ENCODE measurements at places on chromosomes 2 and 18.

GRCh38 chr18:30501594-30501993 is 540.9 kb downstream of the DSC3 start:
- no peak for DNase-seq

- no peak for DNase-seq
These were observed 39.1 kb upstream of the STK39 start for GRCh38 chr2:168286535-168286934.

DNA sequence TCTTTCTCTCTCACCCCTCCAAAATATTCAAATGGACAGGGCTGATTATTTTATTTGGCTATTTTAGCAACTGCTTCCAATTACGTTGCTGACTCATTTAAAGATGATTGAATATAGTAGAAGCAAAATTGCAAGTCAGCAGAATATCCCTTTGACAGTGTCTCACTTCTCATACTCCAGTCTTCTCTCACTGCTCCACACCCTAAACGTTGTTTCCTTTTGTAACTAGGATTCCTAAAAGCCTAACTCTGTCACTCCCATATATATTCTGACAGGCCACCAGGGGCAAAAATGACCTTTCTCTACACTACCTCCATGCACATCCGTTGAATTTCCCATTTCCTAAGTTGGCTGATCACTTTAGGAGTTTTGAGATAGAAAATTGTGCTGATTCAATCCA is 351.1 kb downstream of the RND3 start:
- DNase-seq = no peak

- DNase-seq = no peak
These were observed 174.3 kb downstream of the CCDC102B start for GRCh38 chr18:68972176-68972575.

DNA sequence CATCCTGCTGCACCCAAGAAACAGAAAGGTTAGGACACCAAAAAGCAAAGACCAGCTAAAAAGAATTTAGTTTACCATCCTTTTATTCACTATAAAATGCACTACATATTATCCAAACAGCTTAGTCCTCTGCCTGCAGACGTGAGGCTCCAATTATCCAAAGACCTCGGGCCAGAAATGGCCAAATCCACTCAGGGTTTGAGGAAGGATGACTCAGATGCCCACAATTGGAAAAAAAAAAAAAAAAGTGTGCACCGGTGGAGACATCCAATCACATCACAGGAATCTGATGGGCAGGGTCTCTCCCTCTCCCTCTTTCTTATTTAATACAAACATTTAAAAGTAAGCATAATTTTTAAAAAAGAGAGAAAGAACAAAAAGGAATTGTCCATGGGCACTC is 65.7 kb downstream of the TRABD2A start:
- no peak for DNase-seq

DNA sequence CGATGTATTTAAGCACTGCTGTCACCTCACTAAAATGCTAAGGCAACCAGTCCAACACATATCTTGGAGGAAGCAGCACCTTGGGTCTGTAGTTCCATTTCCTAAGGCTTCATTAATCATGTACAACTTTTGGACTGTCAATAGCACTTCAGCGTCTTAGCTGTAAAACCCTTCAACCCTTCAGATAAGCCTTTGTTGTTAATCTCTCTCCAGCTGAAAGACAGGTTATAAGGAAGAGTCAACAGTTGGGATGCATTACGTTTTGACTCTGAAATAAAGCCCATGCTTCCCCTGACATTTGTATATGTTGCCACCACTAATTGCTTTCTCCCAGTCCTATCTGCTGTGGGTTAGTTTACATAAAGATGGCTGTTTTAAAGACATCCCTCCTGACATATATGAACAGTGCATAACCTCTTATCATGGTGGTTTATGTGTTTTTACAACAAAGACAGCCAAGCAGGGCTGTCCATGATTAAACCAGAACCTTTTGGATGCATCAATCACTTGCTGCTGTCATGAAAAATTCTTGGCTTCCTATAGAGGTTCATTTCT is 81.5 kb downstream of the EPHA4 start:
- DNase-seq = no peak

- DNase-seq = no peak
These were observed 145.5 kb downstream of the CYP26B1 start for GRCh38 chr2:72001937-72002690.

- peak; percentile 28 for DNase-seq
These were observed 256.0 kb downstream of the DCDC2C start for GRCh38 chr2:3959372-3959771.

- no peak for DNase-seq
These were observed 634.3 kb downstream of the TMEM182 start for GRCh38 chr2:103396152-103396551.

DNA sequence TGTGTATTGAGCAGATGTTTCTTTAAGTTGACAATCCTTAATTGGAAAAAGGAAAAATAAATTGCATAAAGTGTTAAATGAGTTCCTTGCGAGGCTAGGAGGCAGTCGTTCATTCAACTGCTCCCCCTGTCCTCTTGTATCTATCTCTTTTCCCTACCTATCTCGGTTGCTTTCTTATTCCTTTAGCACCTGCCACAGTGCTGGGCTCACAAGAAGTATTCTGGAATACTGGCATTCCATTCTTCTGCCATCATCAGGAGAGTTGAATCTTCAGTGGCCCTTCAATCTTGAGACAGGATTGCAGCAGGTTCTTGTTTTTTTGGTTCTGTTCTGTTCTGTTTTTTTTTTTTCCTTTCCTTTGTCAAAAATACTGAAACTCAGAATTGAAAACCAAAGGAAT is 143.1 kb upstream of the AQP4 start:
- DNase-seq = no peak

DNA sequence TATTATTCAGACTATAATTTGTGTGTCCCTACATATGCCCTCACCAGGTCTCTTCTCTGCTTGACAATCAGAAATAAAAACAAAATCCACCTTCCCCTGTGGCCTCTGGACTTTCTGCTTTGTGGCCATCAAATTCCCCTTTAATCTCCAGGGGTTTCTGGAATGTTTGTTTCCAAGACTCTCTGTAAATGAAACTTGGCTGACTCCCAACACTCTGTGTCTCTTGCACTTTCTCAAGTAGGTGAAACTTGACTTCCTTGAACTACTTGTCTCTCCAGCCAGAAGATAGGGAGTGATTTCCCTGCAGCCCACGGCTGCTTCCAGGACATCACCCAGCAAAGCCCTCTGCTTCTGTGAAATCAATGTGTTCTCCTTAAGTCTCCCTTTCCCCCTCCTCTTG is 54.1 kb upstream of the AQP4 start:
- DNase-seq = no peak

- no peak for DNase-seq
These were observed 38.8 kb downstream of the GCG start for GRCh38 chr2:162113088-162113775.

DNA sequence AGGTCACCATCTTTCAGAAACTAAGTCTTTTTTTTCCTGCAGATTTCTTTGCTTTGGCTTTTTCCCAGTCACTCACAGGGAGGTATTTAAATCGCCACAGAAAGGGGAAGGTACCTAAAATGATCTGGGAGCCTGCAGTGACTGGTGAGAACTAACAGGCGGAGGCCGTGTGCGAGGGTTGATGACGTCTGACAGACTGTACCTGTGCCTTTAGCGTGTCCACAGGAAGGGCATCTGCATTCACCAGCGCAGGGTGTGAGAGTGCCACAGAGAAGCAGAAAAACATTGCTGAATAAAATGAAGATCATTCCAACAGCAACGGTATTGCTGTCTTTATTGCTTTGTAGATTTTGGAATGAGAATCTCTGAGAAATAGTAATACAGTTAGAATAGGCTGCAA is 5.7 kb downstream of the CTDP1 start:
- no peak for DNase-seq

DNA sequence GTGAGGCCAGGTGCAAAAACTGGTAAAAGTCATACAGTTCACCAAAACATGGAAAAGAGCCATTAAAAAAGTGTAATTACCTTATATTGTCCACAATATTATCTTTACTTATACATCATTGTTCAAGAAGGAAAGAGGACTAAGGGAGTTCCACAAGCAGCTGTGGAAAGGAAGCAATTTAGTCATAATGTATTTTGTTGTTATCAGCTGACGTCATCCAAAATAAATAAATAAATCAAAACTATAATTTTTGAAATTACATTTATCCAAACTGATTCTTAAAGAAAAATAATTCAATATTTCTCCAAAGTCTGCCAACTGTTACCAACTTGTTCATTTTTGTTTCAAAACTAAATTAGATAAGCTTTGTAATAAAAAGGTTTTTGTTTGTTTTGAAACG is 256.1 kb upstream of the CNTNAP5 start:
- DNase-seq = no peak

DNA sequence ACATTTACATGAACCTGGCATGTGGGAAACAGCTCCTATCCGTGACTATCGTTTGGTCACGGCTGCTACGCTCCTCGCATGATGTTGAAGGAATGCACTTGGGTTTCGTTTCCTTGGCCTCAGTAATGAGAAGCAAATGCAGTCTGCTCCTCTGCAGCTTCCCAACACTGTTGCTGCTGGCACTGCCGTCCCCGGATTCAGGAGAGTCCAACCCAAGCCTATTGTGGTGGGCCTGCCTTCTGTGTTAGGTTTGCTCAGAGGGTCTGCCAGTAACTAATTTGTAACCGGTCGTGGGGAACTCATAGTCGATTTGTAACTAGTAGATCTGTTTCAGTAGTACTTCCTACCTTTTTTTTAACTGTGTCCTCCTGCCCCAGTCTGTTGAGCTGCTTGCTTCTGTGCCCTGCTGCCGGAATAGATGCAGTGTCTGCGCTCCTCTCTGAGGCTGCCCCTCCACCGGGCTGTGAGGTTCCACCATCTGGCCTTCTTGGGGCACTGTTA is 58.4 kb downstream of the WDSUB1 start:
- no peak for DNase-seq

DNA sequence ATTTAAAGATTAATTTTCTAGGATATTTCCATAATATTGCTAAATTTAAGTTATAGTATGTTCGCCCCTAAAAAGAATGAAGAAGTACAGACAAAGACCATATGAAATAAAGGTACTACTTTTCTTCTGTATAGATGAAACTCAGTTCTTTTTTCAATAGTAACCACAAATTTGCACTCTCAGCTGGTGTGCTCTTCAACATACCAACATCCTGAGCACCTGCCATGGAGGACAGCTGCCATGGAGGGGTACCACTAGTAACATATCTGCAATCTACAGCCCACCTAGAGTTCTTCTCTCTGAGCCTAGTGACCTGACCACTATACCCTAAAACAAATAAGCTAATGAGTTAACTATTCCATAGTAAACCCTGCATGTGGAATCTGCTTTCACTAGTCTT is 36.8 kb upstream of the ERCC3 start:
- no peak for DNase-seq

GRCh38 chr2:122391726-122392125 is 636.3 kb downstream of the TSN start:
- DNase-seq = no peak

DNA sequence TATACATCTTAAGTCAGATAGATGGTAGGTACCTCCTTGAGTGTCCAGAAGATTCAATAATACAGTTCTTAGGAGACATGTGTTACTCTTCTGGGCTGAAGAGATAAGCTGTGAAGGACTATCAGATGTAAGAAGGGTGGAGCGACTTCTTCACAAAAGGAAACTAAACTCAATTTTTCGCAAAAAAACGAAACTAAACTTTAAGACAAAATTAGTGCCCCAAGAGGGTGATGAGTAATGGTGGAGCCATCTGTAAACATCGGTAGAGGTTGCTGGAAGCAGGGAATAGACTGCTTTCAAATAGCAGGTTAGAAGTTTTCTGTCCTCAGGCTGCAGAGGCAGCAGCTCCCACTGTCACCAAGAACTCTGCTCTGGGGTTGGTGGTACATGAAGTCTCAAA is 111.6 kb upstream of the TACR1 start:
- DNase-seq = no peak

GRCh38 chr2:190458352-190459107 is 50.4 kb downstream of the MFSD6 start:
- no peak for DNase-seq

DNA sequence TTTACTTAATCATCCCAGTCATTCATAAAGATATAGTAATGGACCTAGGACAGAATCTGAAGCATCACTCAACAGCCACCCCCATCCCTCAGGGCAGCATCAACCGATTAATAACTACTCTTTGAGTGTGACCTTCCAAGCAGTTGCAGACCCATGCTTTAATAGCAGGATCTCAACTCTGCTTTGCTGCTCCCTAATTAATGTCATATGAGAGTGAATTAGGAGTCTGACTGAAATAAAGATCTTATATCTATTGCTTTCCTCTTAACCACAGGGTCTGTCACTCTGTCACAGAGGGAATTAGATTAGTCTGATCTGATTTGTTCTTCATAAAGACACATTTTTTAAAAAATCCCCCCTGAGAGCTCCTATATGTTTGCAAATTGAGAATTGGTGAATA is 46.1 kb upstream of the LRP1B start:
- DNase-seq = no peak

- no peak for DNase-seq
These were observed 280.1 kb downstream of the NEDD4L start for GRCh38 chr18:58323866-58324762.

- no peak for DNase-seq
These were observed 84.4 kb downstream of the THNSL2 start for GRCh38 chr2:88254437-88255091.

- DNase-seq = no peak
These were observed 300.3 kb downstream of the NBAS start for GRCh38 chr2:15260835-15261234.

DNA sequence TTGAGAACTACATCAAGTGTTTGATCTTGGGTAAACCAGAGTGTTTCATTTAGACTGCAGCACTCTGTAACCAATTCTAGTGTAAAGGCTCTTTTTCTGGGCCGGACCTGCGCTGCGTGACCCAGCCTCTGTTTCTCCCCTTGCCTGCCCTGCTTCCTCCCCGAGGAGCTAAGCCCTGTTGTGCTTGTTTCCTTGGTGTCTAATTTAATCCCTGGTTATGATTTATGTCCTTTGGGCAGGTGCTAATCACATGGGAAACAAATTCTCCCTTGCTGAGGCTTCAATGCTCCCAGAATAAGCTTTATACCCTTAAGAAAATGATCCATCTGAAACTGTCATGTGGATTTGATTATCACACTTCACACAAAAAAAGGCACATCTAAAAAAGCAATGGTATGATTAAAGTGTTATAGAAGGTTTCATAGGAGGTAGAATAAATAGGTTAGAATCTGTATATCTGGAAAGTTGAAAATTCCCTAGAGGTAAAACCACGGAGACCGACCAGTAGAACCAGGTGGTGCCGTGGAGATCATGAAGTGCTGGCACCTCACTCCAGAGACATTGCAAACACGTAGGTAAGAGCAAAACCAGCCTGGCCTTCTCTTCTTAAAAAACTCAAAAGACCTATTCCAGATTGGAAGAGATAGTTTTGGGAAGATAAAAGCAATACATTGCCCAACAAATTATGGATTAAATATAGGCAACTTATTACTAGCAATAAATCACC is 31.0 kb upstream of the SLC9A2 start:
- no peak for DNase-seq

DNA sequence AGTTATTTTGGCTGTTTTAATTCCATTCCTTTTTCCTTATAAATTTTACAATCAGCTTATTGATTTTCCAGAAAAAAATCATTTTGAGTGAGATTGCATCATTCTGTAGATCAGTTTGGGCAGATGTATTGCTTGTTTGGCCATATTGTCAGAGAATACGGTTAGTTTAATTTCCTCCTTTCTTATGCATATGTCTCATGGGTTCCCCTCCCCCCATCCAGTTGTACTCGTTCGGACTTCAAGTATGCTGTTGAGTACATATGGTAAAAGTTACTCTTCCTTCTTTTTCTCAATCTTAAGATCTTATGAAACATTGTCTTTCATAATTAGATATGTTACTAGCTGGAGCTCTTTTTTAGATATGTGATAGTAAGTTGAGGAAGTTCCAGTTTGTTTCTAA is 131.2 kb upstream of the TTC27 start:
- no peak for DNase-seq
